Stimulated activated CD8-positive, alpha-beta memory T cell treated with anti-CD3 and anti-CD28 coated beads, Interleukin-7, amount 100 ng/mL, for 1 hour (primary cell): ENCODE measurements at places on chromosomes 6 and 20.

DNA sequence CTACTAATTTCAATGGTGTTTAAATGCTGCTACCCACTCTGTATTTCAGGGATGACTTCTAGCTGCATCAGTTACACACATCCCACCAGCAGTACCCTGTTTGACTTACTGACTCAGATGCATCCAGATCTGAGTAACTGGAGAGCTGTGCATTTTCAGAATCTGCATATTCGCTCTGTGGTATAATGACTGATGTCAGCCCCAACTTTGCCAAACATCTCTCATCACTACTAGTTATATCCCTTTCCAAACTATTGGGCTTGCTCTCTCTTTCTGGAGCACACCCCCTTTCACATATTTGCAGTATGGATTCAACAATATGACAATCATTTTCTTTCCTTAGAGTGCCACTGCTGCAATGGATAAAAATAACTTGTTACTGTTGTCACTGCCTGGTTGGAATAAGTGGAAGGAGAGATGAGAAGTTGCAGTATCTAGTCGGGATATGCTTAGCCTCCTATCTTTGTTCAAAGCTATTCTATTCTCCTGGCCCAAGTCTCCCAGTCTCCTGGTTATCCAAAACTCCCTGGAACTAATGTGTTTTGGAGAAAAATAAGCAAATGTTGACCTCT, 3.3 kb upstream of the RSPO3 start:
- DNase-seq, result no peak

- DNase-seq, result no peak
Measured at GRCh38 chr6:166718516-166718915, 91.5 kb upstream of the RPS6KA2 start.

- DNase-seq, result no peak
Measured at GRCh38 chr6:31418251-31418650, 14.9 kb downstream of the MICA start.

DNA sequence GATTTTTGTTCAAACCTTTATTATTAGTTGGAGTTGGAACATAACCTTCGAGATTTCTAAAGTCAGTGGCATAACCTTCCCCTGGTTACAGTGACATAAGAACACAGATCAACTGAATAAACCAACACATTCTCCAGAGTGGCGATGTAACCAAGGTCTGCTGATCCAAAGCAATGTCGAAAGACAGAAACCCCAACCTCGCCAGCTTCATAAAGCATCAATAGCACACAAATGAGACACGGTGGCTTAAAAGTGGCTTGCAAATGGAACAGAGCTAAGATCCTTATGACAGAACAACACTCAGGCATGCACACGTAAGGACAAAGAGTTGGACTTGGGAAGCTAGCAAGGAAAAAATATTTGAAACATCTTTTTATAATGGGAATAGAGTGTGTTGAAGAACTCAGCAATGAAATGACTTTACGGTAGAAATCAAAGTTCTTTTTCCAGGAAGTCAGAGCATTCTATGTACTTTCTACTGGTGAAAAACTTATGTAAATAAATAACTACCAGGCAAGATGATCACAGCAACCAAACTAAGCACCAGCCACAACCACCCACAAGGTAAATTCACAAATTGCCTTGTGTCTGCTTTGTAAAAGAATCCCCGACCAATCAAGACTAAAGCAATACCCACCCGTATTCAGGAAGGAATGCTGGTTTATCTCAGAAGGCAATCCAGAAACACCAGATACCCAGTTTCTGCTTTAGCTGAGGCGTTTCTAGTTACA, 61.0 kb upstream of the NHSL1 start:
- no peak for DNase-seq

DNA sequence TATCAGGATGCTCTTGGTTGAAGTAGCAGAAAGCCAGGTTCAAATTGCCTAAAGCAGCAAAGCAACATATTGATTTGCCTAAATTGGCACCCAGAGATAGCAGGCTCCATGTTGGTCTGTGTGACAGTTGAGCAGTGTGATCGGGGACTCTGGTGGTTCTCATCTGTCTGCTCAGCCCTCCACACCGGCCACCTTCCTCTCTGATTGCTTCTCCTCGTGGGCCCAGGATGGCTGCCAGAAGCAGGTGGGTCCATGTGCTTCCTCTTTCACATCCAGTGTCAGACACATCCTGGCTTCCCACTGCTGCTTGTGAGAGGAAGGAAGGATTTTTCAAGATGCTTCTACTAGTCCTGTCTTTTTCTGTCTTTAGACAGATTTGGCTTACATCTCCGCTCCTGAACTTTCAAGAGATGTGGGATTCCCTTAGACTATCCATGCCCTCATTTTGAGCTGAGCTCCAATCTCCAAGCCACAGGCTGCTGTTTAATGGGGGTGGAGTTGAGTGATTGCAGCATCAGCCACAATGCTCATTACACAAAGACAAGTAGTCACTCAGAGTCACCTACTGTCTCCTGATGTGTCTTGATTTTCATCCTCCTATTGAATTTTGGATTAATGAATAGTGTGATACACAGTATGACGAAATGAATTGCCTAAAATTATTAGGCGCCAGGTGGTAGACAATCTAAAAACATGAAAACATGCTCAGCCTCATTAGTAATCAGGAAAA, 122.2 kb downstream of the ZDHHC14 start:
- no peak for DNase-seq

- no peak for DNase-seq
Measured at GRCh38 chr6:164356814-164357213, 942.3 kb downstream of the QKI start.

DNA sequence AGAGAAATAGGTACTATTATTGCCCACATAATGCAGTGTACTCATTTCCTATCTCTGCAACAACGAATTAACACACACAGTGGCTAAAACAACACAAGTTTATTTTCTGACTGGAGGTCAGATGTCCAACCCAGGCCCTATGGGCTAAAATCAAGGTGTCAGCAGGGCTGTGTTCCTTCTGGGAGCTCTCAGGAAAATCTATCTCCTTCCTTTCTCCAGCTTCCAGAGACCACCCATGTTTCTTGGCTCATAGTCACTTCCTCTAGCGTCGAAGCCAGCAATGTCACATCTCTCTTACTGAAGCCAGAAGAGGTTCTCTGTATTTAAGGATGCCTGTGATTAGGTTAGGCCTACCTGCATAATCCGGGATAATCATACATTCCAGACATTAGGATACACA, 60.9 kb upstream of the TOP1 start:
- no peak for DNase-seq

DNA sequence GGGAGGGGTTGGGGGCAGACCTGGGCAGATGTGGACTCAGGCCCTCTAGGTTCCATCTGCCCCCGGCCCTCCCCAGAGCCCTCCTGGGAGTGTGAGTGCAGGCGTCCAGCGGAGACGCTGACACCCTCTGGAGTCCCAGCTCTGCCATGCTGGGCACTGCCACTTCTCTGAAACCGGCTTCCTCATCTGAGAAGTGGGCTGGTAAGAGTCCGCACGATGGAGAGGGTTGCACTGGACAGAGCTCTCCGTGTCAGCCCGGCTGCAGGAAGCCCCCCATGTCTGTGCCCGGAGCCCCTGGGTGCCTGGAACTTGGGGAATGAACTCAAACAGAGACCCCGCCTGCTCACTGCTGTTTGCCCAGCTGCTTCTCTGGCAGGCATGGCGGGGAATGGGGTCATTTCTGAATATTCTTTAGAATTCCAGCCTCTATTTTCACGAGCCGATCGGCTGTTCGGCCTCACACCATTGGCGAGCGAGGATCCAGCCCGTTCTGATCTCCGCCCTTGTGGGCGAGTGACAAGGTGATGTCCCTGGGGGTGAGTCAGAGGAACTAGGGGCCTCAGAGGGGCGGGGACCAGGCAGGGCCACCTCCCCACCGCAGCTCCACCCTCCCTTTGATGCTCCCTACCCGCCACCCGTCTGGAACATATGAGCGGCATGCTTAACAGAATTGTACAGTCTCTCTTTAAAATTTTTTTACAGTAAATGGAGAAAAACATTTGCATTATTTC, 47.8 kb upstream of the GATA5 start:
- peak; percentile 24 for DNase-seq

DNA sequence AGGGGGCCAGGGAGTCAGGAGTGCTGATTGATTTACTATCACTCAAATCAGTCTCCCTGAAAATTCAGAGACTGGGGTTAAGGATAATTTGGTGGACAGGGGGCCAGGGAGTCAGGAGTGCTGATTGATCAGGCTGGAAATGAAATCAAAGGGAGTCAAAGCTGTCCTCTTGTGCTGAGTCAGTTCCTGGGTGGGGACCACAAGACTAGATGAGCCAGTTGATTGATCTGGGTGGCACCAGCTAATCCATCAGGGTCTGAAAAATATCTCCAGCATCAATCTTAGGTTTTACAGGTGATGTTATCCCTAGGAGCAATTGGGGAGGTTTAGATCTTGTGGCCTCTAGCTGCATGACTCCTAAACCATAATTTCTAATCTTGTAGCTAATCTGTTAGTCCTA, 6.1 kb upstream of the AFG1L start:
- no peak for DNase-seq

DNA sequence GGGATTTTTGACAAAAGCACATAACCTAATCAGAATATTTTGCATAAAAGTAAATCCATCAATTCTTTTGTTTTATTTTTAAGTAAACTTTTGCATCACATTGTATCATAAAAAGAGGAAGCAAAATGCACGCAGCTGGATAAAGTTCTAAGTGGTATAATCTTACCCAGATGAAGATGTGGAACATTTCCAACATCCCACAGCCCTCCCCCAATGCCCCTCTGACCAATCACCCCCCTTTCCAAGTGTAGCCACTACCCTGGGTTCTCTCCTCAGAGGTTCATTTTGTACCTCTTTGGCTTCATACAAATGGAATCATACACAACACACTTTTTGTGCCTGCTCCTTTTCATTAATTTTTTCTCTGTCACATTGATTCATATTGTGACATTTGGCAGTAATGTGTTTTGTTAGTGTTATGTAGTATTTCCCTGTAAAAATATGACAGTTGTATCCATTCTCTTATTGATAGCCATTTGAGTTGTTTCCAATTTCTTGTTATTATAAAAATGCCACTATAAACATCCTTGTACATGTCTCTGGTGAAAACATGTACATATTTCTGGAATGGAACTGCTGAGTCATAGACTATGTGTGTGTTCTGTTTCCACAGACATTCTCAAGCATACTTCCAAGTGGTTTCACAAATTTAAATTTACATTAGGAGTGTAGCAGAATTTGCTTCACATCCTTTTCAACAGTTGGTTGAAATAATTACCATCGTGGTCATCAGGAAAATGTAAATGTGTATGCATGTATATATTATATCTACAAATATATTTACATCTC, 92.9 kb upstream of the SYNDIG1 start:
- DNase-seq, result no peak

DNA sequence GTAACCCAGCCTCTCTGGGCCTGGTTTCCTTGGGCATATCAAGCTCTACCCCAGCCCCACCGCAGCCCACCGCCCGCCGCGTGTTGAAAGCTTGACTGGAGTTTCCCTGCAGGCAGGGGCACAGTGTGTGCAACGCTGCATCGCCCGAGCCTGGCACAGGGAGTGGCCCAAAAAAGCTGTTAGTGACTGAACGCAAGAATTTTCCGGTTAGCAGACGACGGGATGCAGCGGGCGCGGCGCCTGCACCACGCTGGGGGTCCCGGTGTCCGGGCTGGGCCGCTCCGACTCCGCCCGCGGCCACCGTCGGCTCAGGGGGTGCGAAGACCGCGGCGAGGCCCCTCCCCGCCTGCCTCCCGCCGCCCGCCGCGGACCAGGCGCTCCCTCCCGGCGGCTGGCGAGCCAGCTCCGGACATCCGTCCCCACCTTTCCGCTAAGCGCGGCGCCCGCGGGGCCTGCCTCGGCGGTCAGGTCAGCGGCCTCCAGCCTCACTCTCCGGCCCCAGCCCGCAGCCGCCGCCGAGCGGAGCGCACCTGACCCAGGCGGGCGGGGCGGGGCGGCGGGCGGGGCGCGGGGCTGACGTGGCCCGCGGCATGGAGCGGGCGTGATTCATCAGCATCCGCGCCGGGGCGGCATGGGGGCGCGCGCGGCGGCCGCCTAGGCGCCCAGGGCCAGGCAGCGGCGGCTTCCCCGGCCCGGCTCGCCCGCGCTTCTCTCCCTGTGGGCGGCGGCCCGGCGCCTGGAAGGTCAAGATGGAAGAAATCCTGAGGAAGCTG, at the start of gene ARFGEF3:
ARFGEF3 (plus strand) TSS at position 602 of the 773 bp plus-strand sequence; CDS start at position 750, 148 bp downstream.
- DNase-seq, result peak; percentile 31

DNA sequence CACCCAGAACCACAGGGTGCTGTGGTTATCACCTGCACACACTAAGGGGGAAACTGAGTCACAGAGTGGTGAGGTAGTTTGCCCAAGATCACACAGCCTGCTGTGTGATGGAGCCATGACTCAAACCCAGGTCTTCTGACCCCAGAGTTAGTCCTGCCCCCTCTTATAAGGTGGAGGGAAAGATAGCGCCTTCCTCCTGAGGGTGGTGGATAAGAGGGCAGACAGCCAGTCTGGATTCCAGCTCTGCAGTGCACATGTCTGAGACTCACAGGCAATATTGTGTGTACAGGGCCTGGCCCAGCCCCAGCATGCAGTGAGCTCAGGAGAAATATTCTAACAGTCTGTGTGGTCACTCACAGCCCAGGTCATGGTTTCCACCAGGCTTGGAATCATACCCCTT, 393.7 kb downstream of the CDH4 start:
- no peak for DNase-seq

DNA sequence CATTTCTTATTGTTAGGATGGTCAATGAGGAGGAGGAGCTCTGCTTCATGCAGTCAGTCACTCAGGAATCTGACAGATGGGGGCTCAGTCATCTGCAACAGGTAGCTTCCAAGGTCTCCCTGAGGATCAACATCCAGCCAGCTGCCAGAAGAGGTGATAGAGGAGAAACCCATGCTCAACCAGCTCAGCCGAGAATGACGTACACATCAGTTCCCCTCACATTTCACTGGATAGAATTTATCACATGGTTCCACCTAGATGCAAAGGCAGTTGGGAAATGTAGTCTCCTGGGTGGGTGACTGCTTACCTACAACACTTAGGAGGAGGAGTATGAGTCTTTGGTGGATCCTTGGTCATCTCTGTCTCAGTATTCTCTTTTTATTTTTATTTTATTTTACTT, 144.5 kb downstream of the CEBPB start:
- DNase-seq, result no peak

DNA sequence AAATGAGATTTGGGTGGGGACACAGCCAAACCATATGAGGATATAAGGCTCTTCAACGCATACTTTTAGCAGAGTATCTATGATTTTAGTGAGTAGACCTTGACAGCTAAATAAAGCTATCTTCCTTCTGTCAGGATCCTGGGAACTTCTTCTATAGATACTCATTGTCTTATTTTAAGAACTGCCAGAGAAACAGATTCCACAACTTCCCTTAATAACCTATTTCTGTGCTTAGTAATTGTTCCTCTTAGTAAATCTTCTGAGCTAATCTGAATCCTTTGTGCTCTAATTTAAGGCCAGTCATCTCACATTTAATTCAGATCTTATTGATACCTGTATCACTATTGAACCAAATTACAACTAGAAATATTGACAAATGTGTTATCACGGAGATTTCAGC, 64.0 kb upstream of the CEP85L start:
- DNase-seq, result no peak

DNA sequence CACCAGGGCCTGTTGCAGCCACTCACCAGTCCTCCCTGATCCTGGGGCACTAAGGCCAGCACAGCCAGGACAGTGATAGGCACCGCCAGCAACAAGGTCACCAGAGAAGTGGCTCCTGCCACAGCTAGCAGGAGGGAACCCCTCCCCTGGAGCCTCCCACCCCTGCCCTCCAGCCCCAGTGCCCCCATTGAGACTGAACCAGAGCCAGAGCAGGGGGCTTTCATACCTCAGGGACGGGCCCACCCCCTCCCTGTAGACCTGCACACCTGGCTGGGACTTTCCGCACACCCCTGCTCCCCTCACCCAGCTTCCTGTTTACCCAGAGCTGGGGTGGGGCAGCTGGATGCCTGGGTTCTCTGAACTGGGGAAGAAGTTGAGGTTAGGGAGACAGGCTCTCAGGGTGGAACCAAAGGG, at the start of gene LTB:
LTB (minus strand) TSS at position 195 of the 414 bp plus-strand sequence; CDS start at position 188, 7 bp downstream.
- no peak for DNase-seq

GRCh38 chr6:26183581-26184366, 96.5 kb downstream of the HFE start:
- no peak for DNase-seq
